AG10803 (cell line): ENCODE measurements at places on chromosomes 12 and 14.
A peak's percentile ranks its signal among the peaks of the same experiment; 100 is the strongest.

DNA sequence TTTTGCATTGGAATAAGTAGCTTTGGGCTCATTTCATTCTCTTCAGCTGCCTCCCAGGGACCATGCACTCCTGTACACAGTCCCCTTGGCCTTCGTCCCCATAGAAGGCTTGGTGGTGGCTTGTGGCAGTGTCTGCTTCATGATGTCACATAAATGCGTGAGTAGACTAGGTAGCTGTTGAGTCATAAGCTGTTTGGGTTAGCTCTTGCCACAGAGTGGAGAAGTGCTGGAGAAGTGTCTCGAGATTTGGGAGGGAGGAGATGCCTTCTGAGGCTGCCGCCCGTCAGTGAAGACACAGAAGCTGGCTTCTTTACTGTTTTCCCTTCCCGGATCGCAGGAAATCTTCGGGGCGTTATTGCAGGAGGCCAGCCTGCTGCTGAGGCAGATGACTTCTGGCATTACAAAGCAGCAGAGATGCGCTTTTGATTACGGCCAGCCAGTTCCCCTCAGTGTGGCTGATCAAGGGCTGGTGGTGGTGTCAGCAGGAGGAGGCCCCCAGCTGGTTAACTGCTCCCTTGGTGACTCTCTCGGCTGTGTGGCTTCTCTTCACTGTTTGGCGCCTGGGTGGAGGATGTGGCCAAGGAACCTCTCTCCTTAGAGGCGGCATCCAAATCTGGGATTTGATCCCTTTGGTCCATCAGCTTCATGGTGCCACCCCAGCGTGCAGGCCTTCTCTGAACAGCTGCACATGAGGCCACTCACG, 67.6 kb downstream of the AACS start:
- DNase-seq, result peak; percentile 34

- peak; percentile 36 for DNase-seq
These were observed 58.5 kb downstream of the SLC4A8 start for GRCh38 chr12:51482929-51483697.

DNA sequence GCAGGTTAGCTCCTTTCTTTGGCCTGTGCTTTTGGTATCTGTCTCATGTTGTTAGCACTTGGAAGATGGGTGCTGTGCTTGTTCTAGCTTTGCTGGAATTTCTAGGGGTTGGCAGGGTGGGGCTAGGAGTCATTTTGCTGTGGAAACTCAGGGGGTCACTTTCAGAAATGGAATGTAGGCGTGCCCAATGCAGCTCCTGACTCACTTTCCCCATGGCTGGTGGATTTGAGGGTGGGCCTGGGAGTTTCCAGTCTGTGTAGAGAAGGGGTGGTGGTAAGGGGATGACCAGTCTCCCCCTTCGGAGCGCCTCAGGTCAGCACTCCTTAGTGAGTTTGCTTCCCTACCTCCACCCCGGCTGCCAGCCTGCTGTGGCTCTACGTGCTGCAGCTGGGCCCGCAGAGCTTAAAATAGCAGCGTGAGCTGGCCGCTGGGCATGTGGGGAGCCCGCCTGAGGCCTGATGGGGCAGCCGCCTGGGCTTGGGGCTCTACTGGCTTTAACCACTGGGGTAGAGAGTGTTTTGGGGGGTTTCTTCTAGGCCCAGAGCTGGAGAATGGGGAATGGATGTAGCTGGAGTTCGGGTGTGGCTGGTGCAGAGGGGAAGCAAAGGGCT, 108.2 kb downstream of the TSPAN9 start:
- no peak for DNase-seq

GRCh38 chr12:115155665-115156645, 472.0 kb upstream of the TBX3 start:
- DNase-seq, result peak; percentile 98

GRCh38 chr12:24047326-24047725, 97.9 kb upstream of the SOX5 start:
- no peak for DNase-seq

GRCh38 chr12:125178222-125178621, 113.0 kb downstream of the AACS start:
- no peak for DNase-seq

- DNase-seq, result peak; percentile 12
These were observed 602 bp downstream of the CHFR start for GRCh38 chr12:132886529-132887477.

DNA sequence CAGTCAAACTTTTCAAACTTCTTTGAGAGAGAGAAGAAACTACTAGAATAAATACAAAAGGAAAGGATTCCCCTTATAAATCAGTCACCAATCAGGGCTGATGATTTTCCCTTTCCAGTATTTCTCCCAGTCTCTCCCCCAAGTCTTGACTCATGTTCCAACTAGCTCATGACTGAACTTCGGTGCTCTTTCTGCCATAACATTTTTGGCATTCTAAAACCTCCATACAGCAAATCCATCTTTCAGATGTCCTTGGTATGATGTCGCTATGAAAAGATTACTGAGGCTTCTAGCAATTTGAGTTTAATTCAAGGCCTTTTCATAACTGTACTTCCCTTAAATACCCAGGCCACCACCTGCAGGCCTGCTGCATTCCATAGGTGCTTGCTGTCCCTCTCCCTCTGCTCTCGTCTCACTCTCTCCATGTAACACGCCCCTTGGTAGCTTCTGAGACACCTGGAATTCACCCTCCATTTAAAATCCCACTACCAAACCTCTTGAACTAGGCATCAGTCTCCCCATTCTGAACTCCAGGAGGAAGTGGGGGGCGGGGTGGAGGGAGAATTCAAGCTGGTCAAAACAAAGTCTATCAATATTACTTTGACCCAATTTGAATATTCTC, 2.4 kb downstream of the PRKD1 start:
- DNase-seq, result peak; percentile 83

GRCh38 chr14:70884595-70885342, 22.5 kb upstream of the PCNX1 start:
- DNase-seq, result no peak

DNA sequence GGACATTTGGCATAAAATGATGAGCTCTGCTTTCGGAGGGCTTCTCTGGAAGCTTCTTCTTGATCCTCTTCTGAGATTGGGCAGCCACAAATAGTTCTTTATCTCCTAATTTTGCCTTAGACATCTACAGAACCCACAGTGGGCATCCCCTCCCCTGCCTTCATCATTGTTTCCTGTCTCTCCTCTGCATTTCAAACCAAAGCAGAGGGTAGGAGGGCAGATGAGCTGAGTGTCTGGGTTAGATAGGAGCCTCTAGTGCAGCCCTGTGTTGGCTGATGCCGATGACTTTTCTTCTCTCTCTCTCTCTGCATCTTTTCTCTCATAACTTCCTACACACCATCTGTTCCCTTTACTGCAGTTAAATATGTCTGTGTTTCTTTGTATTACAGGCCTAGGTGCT, 8.5 kb upstream of the IL26 start:
- no peak for DNase-seq

GRCh38 chr14:30915596-30915995, 41.2 kb downstream of the COCH start:
- no peak for DNase-seq

DNA sequence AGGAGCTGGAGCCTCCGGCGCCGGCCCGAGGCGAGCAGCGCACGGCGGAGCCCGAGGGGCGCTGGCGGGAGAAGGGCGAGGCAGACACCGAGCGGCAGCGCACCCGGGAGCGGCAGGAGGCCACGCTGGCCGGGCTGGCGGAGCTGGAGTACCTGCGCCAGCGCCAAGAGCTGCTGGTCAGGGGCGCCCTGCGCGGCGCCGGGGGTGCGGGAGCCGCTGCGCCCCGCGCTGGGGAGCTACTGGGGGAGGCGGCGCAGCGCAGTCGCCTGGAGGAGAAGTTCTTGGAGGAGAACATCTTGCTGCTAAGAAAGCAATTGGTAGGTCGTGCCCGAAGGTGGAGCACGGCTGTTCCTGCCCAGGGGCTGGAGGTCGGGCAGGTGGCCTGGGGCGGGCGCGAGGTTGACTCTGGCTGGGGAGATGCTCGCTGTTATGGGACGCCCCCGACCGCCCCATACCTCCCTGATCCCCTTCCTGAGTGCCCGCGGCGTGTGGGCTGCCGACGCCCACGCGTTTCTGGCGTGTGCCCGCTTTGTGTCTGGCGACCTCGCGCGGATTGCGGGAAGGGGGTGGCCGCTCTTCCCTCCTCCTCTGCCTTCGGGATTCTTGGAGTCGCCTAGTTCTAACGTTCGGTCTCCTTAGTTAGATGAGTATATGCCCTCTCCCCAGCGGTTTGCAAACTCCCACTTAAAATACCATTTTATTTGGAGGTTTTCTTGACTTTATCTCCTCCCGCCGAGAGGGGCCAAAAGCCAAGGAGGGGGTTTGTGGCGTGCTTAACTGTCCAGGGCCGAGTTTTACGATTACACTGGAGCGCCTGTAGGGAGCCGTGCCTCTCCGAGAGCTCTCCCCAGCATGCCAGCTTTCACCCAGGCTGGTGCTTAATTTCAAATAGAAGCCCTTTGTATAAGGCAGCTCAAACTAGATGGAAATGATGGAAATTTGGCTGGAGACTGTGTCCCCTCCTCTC, 752 bp downstream of the DACT1 start:
- peak; percentile 36 for DNase-seq

GRCh38 chr12:597926-598568, 65.2 kb downstream of the NINJ2 start:
- DNase-seq, result no peak

GRCh38 chr14:26963711-26964110, 365.9 kb upstream of the NOVA1 start:
- DNase-seq, result no peak

- peak; percentile 20 for DNase-seq
These were observed 1.0 kb upstream of the TBK1 start for GRCh38 chr12:64450711-64451486.
